ENCODE measurements at places on chromosomes 3 and 15. TPM values are rescaled to one million over a fixed set of nuclear protein-coding genes. Genes with fewer than 3 reads are reported as not detected.

Gene TLR9
- total RNA-seq = not detected

Gene ANKRD63
- not detected for total RNA-seq

Gene PLA2G4E
- total RNA-seq = not detected

Gene TCTA
- total RNA-seq = 34.0 TPM

Gene KAT2B
- 7.2 TPM for total RNA-seq

Gene ZSCAN29
- 6.3 TPM for total RNA-seq

Gene EHHADH
- 4.1 TPM for total RNA-seq

Gene HIGD2B
- total RNA-seq = not detected

Gene WDR82
- total RNA-seq = 73.8 TPM

Gene LYZL4
- total RNA-seq = not detected

Gene PYGO1
- total RNA-seq = 10.5 TPM

Gene DUSP7
- 14.2 TPM for total RNA-seq

Gene SLC9C1
- 0.26 TPM for total RNA-seq
